ENCODE measurements at places on chromosomes 7 and 10.

DNA sequence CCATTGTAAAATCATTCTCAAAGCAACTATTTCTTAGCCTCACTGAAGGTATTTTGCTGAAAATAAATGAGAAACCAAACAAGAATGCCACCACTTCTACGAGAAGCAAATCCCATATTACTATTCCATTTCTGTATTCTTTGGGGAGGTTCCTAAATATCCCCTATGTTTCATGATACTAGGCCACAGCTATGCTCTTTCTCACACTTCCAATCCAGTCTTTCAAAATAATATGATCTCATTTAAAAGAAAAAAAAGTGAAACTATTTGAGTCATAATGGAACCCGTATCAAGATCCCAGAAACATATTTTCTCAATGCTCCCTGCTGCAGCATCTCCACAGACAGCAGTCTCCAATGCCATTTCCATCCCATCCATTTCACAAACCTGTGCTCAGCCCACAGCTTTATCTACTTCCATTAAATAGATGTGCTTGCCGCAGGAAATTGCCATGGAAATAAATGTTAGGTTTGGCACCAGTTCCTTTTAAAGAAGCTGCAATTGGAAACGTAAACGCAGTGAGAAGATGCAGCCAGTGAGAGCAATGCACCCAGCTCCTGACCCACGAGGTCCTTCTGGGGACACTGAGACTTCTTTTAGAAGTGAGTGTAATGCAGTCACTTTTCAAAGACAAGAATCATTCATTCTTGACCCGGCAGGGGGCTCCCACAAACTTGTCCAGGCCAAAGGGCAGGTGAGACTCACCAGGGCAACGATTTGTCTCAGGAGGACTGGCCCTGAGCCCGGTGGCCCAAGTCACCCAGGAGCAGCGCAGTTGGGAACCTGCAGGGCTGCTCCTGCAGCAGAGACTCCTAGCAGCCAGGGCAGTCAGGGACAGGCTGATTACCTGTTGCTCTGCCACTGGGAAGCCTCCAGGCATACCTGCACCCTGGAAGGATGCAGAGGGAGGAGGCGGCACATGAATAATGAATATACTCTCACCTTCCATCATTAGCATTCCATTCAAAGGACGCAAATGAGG is 99.6 kb downstream of the C10orf90 start:
- DNase-seq, result no peak

- DNase-seq, result peak; percentile 91
Measured at GRCh38 chr10:132634241-132634946, 96.8 kb downstream of the INPP5A start.

- DNase-seq, result no peak
Measured at GRCh38 chr10:52483587-52483986, 169.5 kb downstream of the DKK1 start.

- no peak for DNase-seq
Measured at GRCh38 chr10:6788231-6788630, 208.2 kb upstream of the PRKCQ start.

DNA sequence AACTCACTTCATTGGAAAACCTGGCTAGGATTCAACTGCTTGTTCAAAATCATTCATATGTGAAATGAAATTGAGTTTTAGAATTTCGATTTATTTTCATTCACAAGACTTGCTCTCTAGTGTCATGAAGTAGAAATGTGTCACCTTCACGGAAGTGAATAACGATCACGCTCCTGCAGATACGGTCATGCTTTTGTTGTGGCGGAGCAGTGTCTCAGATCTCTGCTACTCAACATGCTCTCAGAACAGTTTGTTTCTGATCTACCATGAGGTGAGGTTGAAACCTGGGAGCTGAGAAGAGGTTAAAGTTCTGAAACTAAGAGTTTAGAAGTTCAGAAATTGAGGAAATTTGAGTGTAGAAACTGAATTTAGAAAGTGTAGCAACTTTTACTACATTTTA is 13.8 kb upstream of the PITRM1 start:
- DNase-seq, result no peak

DNA sequence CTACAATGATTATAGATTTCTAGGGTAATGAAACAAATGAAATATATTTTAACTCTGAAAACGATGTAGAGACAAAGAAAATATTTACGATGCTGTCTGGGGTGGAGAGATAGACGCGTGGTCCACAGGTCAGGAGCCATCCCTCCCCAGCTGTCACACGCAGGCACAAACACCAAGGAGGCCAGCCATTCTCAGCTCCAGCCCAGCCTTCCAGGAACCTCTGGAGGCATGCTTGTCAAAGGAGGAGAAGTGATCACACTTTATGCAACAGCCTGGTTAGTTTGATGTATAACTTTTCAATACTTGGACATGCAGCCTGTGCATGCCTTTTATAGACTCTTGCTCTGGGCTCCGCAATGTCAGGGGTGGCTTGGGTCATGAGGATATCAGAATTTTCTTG is 391.5 kb upstream of the MGMT start:
- no peak for DNase-seq

DNA sequence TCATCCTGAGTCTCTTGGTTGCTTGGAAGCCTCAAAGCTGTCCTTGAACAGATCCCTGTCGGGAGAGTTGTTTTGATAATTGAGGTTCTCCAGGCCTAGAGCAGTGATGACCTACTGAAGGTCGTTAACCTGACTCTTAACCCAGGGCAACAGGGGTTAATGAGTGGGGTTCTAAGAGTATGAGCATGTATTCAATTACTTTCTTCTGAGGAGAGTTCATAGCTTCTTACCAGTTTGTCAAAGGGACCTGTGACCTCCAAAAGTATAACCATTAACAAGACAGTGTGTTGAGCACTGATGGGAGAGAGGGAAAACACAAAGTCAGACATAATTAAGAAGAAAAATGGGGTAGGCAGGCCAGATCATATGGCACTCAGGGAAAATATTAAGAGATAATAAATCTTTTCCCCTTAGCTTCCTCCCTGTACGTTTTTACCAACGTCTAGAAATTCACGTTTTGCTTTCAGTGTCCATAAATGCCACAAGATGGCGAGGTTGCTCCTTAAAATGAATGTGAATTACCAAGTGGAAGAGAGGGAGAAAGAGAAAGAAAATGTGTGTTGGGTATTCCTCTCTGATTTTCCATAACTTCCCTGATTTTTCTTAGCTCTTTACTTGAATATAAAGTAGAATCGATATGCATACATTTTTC is 97.6 kb downstream of the SUGCT start:
- DNase-seq, result peak; percentile 82

GRCh38 chr10:77289027-77289501 is 348.5 kb downstream of the KCNMA1 start:
- DNase-seq, result no peak

- DNase-seq, result peak; percentile 84
Measured at GRCh38 chr7:5284304-5285281, 1.9 kb downstream of the SLC29A4 start.

All from SW480 (cell line).